COR-L47 (cell line): ENCODE measurements at places on chromosomes 3 and 15.
A peak's percentile ranks its signal among the peaks of the same experiment; 100 is the strongest.

DNA sequence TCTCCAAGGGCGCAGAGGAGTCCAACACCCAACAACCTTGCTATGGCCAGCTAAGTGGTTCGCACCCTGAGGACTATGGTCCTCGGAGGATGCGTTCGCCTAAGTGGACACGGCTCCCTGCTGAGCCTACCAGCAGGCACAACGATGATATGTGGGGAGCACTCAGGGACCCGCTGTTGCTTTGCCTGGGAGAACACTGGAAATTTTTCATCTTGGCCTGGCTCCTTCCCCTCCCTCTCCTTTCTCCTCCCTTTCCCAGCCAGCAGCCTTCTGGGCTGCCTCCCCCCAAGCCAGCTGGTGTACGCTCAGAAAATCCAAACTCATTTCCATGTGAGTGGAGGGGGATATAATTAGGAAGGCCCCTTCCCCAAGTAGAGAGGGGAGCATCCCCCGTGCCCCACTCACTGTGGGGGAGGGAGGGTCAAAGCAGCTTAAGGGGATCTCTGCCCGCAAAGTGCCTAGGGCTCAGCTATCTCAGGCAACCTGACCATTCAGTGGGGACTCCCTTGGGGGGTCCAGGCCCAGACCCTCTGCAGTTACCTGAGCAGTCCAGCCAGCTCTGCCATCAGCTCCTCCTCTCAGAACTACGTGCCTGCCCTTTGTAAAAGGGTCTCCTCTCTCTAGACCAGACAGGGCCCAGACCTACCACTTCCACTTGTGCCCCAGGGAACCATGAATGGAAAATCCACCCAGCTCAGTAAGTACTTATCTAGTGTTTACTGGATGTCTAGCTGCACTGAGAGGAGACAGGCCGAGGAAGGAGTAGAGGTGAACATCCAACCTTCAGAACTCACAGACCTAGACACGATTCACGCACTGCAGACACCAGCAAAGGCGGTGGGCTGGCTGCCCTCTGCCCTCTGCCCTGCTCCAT, 742 bp upstream of the SEMA7A start:
- no peak for DNase-seq

GRCh38 chr3:159499031-159499793, 489.4 kb upstream of the IL12A start:
- DNase-seq = no peak

DNA sequence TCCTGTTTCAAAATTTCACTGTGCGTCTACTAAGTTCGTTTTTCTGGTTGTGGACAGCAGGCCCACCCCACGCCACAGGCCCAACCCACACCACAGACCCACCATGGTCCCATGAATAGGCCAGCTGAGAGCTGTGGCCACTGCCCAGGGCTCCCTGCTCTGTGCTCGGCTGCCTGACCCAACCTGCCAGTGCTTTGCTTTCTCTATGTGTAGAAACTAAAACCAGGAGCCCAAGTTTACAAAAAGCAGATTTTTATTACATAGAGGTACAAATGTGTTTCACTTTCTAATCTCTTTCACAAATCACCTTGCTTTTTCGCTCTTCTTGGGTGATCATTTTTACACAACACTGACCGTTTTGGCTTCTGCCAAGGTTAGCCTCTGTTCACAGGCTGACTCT, 69.1 kb downstream of the HERC2 start:
- no peak for DNase-seq

- DNase-seq = peak; percentile 75
Observed at GRCh38 chr15:40150163-40150925, 10.5 kb upstream of the BUB1B start.

- DNase-seq = no peak
Observed at GRCh38 chr15:71011503-71012155, 103.6 kb upstream of the THSD4 start.

GRCh38 chr15:52252781-52253180, 42.8 kb downstream of the MYO5C start:
- no peak for DNase-seq

DNA sequence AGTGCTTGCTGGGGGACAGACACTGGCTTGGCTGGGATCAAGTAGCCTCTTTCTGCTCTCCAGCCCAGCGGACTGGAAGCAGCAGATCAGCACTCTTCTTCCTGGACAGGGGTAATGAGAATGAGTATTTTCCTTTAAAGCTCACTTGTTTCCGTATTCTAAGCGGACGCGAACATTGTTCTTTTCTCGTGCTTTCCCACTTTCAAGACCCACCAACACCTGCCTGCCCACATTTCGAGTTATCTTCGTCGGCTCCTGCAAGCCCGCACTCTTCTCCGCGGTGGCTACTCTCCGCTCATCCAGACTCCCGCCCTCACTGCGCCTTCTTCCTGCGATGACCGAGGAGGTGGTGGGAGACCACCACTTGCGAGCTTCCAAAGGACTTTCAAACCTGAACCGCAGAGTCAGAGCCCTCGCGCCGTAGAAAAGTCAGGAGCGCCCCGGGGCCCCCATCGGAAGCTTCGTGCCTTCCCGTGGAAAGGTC, 1.6 kb upstream of the PPM1L start:
- DNase-seq = peak; percentile 45

DNA sequence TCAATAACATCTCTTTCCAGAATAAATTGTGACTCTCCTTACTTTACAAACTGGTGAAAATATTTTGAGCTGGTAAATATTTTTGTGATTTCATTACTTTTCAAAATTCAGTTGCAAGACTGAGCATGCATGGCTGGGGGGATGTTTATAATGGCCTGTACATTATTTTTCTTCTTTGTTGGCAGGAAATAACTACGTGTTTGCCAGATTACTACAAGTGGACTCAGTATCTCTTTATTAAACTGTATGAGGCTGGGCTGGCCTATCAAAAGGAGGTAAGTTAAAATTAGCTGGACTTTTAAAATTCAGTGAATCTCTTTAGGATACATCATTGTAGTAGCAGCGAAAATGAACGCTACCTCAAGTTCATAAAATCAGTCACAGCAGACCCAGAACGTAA, 58.3 kb downstream of the LARS2 start:
- DNase-seq = no peak

GRCh38 chr3:112171144-112171543, 38.1 kb upstream of the GCSAM start:
- DNase-seq = no peak

DNA sequence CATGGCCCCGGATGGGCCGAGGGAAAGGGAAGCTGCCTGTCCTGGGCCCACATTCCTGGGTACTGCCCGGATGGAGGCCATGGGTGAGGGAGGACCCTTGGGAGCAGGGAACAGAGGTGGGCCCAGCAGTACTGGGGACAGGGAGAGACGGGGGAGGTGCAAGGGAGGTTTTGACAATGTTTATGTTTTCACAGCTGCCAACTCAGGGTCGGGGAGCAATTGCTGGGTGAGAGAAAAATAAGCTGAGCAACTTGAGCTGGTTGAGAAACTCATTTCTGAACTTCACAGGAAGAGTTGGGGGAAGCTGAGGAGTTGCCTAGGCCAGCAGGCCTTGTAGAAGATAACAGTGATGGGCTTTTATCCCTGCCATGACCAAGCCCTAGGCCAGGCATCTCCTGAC, 11.1 kb upstream of the TSPAN3 start:
- no peak for DNase-seq

GRCh38 chr3:25563601-25564000, 101.1 kb downstream of the TOP2B start:
- DNase-seq = no peak
